Fibroblast of the aortic adventitia (primary cell): ENCODE measurements at places on chromosomes 12 and 14. TPM values are rescaled to one million over a fixed set of nuclear protein-coding genes. Genes with fewer than 3 reads are reported as not detected.

The PACS2 gene
- total RNA-seq, result 41.5 and 48.6 TPM in 2 replicates

The SLCO1B1 gene
- not detected in 2 replicates for total RNA-seq

The RDH16 gene
- 0.09 TPM in 1 of 2 replicates, not detected in the other for total RNA-seq

DNA sequence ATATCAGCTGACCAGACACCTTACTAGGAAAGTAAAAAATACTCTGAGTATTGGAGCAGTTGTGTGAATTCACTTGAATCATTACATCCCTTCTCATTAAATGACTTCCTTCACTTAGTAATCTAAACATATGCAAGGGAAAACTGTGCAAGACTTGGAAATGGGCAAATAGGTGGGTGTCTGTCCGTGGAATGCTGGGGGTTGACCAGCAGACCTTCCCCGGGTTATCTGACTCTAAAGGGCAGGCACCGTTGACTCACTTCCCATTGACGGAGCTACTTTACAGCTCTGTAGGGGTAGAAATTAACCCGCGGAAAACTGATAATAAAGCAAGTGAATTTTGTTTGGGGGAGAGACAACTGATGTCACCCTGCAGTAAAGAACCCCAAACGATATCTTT, 199.3 kb downstream of the TTC7B start:
- DNase-seq, result no peak

DNA sequence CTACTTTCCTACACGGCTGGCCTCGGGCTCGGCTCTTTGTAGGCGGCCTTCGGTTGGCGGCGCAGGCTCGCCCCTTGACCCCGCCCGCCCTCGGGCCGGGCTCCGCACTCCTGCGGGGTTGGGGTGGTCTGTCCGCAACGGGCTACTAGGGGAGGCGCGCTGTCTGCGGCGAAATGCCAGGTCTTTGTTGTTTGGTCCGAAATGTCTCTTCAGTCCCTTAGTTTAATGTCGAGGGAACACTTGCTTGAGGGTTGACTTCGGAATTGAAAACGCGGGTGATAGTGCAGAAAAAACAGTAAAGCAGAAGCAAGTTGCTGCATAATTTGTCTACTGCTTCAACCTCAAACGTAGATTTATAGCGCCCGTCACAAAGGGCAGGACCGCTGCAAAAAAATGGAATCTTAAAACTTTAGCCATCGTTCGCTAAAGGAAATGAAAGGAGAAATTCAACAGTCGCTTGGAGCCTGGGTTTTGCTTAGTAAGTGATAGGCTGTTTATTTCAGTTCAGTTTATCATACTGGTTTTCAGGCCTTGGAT, 390 bp downstream of the JKAMP start:
- DNase-seq, result no peak

- DNase-seq, result peak; percentile 69
These were observed 8.8 kb downstream of the BDKRB1 start for GRCh38 chr14:96264853-96265252.

DNA sequence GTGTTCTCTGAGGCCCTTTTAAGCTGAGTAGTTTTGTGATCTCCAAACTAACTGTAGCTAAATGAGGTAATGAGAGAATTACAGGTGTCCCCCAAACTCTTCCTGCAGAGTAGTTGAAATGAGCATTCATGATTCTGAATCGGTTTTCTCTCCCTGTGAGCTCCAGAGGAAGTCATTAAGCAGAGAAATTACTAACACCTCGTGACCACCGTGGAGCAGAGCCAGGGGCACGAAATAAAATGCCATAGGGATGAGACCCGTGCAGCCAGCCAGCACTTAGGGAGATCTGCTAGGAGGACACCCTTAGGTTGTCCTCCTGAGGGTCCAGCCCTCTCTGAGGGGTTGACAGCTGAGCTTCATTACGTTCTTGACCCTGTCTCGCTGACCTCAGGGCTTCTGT, 79.5 kb downstream of the SLC25A47 start:
- DNase-seq, result no peak
